ENCODE measurements at places on chromosomes 1 and 21. TPM values are rescaled to one million over a fixed set of nuclear protein-coding genes. Genes with fewer than 3 reads are reported as not detected.

The TMEM54 gene
- total RNA-seq: 36.3 TPM

DNA sequence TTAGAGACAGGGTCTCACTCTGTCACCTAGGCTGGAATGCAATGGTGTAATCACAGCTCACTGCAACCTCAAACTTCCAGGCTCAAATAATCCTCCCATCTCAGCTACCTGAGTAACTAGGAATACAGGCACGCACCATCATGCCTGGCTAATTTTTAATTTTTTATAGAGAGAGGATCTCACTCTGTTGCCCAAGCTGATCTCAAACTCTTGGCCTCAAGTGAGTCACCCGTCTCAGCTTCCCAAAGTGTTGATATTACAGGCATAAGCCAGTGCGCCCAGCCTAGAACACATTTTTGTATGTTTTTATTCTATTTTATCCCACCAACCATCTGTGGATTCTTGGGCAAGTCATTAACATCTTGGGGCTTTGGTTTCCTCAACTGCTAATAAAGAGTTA, 100.5 kb downstream of the AK5 start:
- no peak for DNase-seq

The ZNF683 gene
- total RNA-seq: not detected

DNA sequence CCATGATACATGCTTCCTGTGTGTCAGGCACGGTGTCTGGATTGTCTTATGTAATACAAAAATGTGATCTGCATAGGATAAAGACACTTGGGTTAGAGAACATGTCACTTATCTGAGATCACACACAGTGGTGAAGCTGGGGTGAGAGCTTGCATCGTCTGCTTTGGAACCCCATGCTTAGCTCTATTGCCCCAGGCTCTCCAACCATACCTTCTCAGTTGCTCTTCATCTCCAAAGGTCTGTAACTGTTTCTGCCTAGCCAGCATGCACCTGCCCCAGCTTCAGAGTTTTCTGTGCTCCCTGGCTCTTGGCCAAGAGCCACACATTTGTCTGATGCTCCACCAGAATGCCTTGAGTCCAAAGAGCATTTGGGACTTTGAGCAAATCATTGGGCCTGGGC, 93.9 kb upstream of the COG2 start:
- no peak for DNase-seq

The SCCPDH gene
- 48.7 TPM for total RNA-seq

DNA sequence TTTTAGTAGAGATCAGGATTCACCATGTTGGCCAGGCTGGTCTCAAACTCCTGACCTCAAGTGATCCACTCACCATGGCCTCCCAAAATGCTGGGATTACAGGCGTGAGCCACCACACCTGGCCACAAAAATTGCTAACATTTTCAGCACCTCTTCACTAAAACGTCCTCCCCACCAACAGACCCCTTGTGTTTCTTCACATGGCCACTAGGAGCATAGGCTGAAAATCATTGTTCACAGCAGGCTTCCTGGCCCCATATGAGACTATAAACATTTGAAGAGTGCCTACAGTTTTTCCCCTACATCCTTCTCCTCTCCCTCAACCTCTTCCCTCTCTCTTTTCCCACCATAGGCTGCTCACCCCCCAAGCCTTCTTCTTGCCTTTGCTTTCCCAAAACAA, 28.0 kb upstream of the SFPQ start:
- DNase-seq: no peak

- no peak for DNase-seq
Measured at GRCh38 chr1:197837911-197838310, 62.6 kb upstream of the DENND1B start.
